ENCODE measurements at places on chromosomes 6 and 20.

DNA sequence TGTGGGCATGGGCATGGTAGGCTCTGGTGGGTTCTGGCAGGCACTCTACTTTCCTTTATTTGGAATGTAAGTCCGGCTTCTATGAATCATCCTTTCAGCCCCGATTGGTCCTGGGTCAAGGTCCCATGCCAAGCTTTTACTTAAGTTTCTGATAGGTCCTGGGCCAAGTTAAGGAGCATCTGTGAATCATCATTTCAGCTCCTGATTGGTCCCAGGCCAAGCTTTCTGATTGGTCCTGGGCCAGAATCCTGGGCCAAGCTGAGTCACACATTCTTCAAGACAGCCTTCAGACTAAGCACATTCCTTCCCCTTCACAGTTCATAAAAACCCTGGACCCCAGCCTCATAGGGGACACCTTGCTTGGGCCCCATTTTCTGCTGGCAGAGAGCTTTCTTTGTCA, 231.0 kb upstream of the EYS start:
- no peak for DNase-seq

- DNase-seq: no peak
Measured at GRCh38 chr6:25946631-25947030, 16.0 kb upstream of the TRIM38 start.

GRCh38 chr6:31356216-31356945, 598 bp downstream of the HLA-B start:
- DNase-seq: no peak

GRCh38 chr20:41143354-41143753, 6.0 kb downstream of the PLCG1 start:
- DNase-seq: no peak

DNA sequence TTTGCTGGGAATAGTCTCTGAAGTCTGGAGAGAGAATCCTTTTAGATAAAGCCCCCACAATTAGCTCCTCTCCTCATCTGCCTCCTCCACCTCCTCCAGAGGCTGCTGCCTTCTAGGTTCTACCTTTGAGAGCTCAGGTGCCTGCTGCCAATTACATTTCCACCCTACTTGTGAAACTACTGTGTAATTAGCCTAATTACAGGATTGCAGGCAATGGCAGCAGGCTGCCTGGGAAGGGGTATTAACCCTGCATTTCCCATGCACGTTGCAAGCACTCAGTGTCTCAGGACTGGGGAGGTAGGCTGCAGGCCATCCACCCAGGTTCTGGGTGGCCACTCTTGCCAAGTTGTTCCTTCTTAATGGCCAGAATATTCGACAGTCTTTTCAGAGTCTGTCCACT, 215.6 kb upstream of the ZNF217 start:
- DNase-seq: no peak

GRCh38 chr6:56909115-56909907, 45.6 kb upstream of the BEND6 start:
- DNase-seq: no peak
